Cardiac ventricle fibroblast (primary cell): ENCODE measurements at places on chromosomes 1 and 21. TPM values are rescaled to one million over a fixed set of nuclear protein-coding genes. Genes with fewer than 3 reads are reported as not detected.

PPT1 gene
- 37.6 and 45.7 TPM in 2 replicates for total RNA-seq

FAM20B gene
- 17.7 and 18.3 TPM in 2 replicates for total RNA-seq

RUSC1 gene
- total RNA-seq, result 24.9 and 29.3 TPM in 2 replicates

C1orf115 gene
- total RNA-seq, result 0.75 and 1.1 TPM in 2 replicates

FBLIM1 gene
- 121 and 122 TPM in 2 replicates for total RNA-seq

AMY1A gene
- total RNA-seq, result not detected in 2 replicates

OLIG1 gene
- not detected in 2 replicates for total RNA-seq

FNDC5 gene
- 1.00 and 1.3 TPM in 2 replicates for total RNA-seq
